Fibroblast of pulmonary artery (primary cell): ENCODE measurements at places on chromosomes 2 and 18.
A peak's percentile ranks its signal among the peaks of the same experiment; 100 is the strongest.

DNA sequence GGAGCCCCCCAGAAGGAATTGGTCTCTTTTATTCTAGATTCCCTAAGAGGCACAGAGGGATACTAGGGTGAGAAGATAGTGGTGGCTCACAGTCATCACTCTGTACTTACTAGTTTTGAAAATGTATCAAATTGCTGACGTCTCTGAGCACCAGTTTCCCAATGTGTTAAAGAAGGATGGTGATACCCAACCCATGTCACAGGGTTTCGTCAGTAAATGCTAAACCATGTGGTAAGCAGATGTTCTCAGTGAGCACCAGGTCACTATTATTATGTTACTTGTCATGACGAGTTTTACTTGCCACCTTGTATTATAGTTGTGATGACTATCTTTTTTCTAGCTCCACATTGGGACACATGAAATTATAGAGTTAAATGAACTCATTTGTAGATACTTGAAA, 54.7 kb downstream of the NEDD4L start:
- DNase-seq, result no peak

DNA sequence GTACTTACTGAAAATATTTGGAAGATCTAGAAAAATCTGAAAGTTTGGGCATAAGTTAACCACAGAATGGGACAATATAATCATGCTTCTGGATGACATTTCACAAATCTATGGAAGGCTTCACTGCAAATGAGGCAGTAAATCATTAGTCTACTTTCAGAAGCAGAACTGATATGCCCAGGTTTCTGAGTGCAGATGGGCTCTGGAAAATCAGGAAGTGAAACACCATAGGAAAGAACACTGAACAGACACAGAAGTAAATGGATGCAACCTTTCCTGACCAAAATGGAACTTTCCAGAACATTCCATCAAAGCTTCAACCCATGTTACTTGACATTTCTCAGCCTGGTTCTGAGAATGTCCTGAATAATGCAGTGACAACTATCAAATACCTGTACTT, 55.1 kb downstream of the KCNG3 start:
- no peak for DNase-seq

DNA sequence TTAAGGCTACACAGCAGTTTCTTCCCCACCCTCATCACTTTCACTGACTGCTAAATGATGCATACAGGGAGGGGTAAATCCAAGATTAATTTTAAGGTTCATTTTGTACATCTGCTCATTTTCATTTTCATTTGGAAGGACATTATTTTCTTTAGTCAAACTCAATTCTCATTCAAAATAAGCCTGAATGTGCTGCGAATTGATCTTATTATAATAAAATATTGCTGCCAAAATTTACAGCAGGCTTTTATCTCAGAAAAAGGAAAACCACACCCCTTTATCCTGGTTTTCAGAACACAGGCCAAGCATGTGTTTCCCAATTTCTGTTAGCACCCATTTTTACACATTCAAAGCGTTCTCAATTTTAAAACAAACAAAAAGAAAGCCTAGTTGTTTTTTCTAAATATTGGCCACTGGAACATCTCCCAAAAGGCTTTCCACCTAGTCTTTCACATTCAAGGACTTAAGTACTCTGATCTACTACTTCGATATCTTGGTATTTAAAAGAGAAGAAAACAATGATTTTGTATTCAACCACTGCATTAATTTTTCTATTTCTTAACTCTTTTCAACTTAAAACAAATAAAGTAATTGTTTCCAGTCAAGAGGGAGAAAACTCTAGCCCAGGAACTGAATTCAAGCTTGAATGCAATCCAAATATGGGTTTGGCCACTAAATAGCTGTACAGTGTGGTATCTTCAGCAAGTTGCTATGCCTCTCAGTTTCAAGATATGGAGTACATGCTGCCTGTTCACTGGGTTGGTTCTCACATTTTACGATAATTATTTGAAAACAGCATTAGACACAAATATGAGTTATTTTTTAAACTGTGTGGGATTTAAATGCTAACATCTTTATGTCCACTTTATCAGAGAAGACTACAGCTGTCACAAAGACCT, 52.5 kb downstream of the CDH2 start:
- peak; percentile 61 for DNase-seq

- DNase-seq, result no peak
These were observed 244.9 kb upstream of the MYT1L start for GRCh38 chr2:2575870-2576386.

DNA sequence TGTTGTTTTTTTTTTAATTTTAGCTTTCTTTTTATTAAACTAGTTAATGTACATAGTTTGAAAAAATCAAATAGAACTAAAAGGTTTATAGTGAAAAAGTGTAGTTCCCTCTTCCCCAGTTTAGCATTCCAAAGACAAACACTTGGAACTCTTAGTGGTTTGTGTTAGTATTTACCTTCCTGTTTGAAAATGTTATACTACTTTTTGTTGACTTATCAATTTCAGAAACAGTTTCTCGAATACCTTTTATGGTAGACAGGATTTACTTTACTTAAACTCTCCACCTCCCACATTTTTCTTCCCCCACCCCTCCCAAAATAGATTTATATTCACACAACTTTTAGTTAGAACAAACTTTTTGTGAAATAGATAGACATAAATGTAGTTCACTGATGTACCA, 26.7 kb downstream of the PLEKHA3 start:
- DNase-seq, result no peak

DNA sequence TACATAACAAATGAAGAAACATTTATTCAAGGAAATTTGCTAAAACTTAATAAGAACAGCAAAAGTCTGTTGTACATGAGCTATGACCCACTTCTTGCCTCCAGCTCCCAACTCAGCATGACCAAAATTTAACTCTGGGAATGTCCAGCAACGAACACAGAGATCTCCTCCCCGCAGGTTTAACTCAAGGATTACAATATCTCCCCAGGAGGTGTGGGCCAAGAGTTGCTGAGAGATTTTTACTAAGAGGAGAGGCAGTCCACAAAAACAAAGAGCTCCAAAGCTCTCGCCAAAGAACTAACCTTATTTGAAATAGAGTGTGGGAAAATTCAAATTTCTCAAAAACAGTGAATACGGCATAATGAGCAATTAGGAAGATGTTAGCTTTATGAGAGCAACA, 318.5 kb downstream of the GRB14 start:
- DNase-seq, result no peak

GRCh38 chr2:8536686-8537561, 144.9 kb upstream of the ID2 start:
- peak; percentile 21 for DNase-seq

- no peak for DNase-seq
These were observed 105.4 kb downstream of the EPHA4 start for GRCh38 chr2:221466744-221467143.

- peak; percentile 78 for DNase-seq
These were observed 27.1 kb upstream of the CWC22 start for GRCh38 chr2:180033993-180034894.

DNA sequence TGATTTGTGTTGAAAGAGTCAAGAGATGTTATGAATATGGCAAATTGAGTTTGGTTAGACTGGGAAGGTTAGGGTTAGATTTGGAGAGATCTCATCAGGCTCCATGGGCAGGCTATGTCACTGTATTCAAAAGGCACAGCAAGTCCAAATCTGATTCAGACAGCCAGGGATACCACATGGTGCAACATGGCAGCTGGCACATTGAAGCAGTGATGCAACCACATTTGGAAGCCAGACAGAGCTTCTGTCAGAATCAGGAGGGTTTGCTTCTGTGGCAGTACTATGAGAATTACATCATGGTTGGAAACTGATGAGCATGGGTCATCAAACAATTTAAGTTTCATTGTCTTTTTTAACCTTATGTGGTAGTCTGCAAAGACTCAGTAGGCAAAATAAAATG, 772.2 kb downstream of the SUCLG1 start:
- peak; percentile 52 for DNase-seq

DNA sequence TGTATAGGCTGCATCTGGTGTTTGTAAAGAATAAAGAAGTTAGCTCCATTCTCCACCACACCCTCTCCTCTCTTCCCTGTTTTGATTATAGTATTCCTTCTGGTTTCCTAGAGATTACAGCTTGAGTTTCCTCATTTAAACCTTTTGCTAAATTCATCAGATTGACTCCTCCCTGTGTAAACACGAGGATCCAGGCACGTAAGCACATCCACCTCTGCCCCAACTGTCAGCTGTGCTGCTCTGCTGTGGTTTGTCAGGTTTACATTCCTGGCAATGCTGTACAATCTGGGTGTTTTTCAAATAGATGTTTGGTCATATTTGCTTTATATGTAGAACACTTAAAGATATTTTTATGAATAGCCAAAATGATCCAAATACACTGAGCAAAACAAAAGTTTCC, 302.8 kb downstream of the PTGR3 start:
- DNase-seq, result peak; percentile 3
